Stimulated activated CD4-positive, alpha-beta T cell treated with anti-CD3 and anti-CD28 coated beads, Interleukin-1b, Interleukin-23, amount 100 ng/mL, for 4 hours (primary cell): ENCODE measurements at places on chromosomes 16 and 17.

DNA sequence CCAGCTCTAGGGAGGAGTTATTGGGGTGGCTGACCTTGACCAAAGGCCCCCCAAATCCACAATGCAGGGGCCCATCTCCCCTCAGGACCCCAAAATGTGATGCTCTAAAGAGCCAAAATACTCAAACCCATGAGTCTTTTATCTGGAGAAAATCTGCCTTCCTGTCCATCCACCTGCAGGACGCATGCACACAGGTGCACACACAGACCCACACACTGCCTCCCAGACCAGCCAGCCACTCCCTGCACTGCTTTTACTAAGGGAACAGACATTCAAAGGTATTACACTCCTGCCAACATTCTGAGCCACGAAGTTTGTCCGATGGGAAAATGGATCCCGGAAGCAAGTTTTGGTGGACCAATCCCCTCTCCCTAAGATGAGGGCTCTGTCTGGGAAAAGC lies 76.1 kb upstream of the CDH5 start:
- DNase-seq, result no peak

GRCh38 chr17:40287159-40287493 lies 553 bp upstream of the CDC6 start:
- DNase-seq, result no peak

GRCh38 chr17:37024181-37024637 lies 75.5 kb downstream of the AATF start:
- no peak for DNase-seq

DNA sequence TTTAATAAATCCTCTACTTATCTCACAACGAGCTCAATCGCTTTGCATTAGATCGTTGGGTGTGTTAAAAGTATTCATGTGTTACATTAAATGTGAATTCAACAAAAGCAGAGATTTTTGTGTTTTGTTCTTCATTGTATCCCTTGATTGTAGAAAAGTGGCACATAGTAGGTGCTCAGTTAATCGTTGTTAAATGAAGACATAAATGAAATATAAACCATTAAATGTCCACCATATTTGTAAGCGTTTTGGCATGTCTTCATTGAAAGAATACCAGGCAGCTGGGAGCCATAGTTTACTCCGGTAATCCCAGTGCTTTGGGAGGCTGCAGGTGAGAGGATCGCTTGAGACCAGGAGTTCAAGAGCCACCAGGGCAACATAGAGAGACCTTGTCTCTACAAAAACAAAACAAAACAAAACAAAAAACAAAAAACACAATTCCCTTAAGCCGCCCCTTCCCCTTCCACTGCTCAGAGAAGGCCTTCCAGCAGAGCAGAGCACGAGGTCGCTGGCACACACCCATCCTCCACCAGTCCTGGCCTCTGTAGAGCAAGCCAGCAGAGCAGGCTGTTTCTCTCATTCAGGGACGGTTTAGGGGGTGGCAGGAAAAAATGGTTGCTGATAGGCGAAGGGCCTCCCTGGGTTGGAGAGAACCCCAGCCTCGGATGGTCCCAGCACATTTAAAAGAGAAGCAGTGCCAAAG lies 673 bp upstream of the CHD9 start:
- DNase-seq, result no peak

DNA sequence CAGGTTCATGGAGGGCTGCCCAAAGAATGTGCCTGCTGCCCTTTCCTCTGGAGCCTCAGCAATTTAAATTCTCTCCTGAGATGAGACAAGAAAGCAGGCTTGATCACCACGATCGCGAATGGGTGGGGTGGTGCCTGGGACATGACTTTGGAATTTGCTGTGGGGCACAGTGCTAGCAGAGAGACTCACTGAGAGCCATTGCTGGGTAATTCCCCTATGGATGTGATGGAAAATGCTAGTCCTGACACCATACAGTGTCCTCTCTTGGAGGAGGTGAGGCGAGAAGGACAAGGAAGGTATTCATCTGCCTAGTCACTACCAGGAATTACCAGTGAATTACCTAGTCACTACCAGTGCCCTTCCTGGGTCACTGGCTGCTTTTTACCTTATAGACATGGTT lies 15.5 kb downstream of the FAM20A start:
- no peak for DNase-seq

- no peak for DNase-seq
Observed at GRCh38 chr17:33202796-33203495, 90.1 kb downstream of the ASIC2 start.

DNA sequence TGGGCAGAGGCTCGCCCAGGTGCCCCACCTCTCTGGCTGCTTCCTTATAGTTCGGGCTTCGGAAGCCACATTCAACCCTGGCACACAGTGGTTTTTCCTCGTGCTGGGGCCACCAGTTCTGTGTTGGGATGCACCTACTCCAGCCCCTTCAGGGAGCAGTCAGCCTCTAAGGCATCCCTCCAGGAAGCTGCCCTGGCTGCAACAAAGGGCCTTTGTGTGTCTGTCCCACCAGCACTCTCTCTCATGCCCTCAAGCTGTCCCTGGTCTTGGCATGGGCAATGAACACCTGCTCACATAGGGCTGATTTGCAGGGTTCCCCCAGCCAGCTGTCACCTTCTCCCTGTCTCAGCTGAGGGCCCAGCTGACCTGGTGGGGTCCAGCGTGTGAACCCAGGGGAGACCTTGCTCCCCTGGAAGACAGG lies 754 bp upstream of the NOXO1 start:
- no peak for DNase-seq

GRCh38 chr17:33373273-33373672 lies 80.2 kb upstream of the ASIC2 start:
- DNase-seq, result no peak

- DNase-seq, result no peak
Observed at GRCh38 chr16:2022723-2023091, 3.1 kb downstream of the NPW start.

DNA sequence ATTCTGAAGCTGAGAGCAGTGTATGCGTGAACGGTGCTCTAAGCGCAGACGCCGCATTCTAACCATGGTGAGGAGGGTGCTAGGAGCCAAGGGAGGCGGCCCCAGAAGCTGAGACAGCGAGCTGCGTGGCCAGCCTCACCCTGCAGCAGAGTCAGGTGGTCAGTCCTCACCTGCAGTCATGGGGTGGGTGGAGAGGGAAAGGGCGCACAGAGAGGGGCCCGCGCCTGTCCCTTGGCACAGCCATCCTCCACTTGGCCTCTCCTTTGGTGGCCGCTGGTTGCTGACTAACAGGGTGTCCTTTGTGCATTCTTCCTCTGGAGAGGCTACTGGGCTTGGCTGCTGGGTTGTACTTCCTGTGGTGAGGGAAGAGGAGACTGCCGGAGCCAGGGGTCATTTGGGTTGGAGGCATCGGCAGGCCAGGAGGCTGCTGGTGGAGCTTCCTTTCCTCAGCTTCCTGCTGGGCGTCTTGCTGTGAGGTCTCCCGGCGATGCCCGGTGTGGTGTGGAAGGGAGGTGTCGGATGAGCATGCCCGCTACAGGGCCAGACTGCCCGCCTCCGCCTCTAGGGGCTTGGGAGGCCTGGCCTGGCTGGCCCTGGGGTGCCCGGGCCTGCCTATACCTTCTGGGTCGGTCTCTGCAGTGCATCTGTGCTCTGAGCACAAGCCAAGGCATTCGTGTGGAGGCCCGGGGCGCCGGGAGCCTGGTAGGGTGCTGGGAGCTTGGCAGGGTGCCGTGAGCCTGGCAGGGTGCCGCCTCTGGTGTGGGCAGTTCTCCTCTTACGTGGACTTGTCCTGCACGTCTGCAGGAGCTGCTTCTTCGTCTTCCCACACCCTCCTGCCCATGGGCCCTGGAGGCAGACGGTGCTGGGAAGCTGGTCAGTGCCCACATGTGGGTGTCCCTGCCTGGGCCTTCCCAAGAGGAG lies 17.4 kb downstream of the RNF213 start:
- DNase-seq, result no peak
